ENCODE measurements at places on chromosomes 1 and 21.

DNA sequence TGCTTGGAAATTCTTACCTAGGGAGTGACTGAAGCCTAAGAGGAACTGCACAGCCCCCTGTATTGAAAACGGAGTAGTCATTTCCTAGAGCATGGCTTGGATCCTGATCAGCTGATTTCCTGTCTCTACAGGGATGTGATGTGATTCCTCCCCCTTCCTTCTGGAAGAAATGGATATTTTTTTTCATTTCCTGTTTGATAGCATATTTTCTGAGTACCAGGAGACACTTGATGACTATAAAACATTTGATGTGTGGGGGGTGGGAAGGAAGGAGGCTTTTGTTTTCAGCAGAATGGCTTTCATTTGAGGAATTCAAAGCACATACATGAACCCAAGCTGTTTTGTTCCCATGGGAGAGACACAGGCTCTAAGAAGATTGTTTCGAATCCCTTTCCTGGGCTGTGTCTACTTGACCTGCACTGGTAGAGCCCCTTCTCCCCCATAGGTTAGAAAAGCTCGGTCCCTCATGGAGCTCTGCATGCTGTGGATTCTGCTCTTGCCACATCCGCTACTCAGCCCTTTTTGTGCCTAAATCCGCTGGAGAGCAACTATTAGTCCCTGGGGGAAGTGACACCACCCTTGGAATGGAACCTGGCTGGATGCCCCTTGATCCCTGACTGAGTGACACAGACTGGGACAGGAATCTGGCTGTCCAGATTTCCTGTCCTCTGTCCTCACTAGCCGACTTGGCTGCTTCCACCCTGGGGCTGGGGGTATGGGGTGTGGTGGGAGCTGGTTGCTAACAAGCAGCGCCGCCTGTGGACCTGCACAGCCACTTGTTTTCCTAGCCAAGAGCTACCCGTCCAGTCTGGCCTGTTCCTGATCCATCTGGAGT lies 71.8 kb upstream of the MACF1 start:
- peak; percentile 75 for DNase-seq

DNA sequence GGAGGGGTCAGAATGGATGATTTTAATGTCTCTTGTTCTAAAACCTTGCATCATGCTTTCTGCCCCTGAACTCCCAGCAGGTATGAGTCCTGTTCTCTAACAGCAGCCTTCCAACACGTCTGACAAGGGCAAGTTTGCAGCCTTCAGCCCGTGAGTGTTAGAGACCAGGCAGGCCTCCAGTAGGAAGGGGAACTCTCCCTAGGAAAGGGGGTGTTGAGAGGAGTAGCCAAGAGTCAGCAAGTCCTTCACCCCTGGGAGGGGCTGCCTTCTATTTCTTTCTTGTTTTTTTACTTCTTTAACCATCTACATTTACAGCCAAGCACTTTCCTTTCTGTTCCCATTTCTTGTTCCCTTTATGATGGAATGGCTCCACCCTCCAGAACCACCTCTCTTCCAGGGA lies 14.2 kb downstream of the BATF3 start:
- DNase-seq, result no peak

DNA sequence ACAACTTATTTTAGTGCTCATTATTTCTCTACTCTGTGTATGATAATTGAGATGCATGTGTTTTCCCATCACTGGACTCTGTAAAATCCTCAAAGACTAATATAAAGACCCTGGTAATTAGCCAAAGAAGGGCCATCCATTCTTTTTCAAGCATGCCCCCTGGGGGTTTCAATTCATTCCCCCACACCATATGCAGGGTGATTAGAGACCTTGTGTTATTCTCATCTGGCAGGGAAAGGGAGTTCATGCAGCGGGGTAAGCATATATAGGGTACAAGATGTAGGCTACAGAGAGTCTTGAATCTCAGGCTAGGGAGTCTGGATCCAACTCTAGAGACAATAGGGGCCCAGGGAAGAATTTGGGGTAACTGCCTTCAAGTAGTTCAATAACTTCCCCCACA lies 166.5 kb downstream of the TNR start:
- DNase-seq, result no peak

- no peak for DNase-seq
Measured at GRCh38 chr1:20329793-20330542, 39.3 kb downstream of the VWA5B1 start.

GRCh38 chr21:17768840-17769446 lies 50.2 kb downstream of the C21orf91 start:
- no peak for DNase-seq

DNA sequence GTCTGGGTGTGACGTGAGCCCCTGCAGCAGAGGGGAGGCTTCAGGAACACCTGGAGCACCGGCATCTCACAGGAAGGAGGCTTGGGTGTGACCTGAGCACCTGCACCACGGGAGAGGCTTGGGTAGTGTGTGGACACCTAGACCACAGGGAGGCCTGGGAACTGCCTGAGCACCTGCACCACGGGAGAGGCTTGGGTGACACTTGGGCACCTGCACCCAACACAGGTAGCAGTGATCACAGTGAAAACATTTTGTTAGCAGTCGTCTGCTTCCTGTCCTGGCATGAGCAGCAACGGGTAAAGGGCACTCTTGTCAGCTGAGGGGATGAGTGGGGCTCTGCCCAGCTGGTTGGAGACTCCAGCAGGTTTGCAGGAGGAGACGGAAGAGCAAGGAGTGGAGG lies 22.4 kb downstream of the LRRC3 start:
- DNase-seq, result no peak

DNA sequence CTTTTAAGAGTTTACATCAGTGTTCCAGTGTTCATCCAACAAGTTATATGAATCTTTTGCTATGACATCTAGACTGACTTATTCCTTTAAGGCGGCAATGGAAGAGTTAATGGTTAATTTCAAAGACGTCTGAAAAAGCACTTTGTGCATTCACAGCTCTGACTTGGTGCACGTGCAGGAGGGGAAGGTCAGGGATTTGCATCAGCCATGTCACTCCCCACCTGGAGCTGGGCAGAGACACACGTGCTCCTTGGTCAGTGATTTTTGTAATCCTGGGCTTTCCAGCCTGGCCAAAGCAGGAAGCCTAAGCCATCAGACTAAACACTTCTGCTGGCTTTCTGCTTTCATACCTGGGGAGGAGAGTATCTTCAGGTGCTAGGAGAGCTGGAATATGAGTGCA lies 96.3 kb downstream of the ST3GAL3 start:
- DNase-seq, result no peak

GRCh38 chr1:87495147-87495546 lies 166.5 kb downstream of the LMO4 start:
- DNase-seq, result no peak

DNA sequence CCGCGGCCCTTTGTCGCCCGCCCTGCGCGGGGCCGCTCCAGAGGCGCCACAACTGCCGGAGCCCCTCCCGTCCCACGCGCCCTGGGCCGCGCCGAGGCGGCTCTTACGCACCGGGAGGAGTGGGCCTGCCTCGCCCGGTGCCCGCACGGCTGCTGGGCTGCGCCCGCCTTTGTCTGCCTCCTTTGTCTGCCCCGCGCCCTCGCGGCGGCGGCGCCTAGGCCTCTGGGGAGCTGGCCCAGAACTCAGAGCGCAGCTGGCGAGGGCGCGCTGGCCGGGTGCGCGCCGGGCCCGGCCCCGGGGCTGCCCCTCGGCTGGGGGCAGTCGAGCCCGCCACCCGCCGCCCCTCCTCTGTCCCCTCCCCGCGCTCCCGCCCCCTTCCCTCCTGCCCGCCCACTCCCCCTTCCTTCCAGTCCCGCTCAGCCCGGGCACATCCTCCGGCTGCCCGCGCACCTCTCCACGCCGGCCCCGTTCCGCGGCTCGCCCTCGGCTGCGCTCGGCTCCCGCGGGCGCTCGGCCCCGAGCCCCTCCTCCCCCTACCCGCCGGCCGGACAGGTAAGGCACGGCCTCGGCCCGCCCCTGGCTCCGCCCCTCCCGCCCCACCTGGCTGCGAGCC lies at the start of gene DRAXIN:
DRAXIN (plus strand) TSS at position 409 of the 613 bp plus-strand sequence. CDS start 14,549 bp downstream, outside the sequence.
- no peak for DNase-seq

GRCh38 chr1:56688522-56689026 lies 43.5 kb downstream of the PRKAA2 start:
- peak; percentile 30 for DNase-seq

GRCh38 chr21:36839123-36839522 lies 127.3 kb downstream of the HLCS start:
- DNase-seq, result no peak

- no peak for DNase-seq
Measured at GRCh38 chr1:198902655-198903054, 263.8 kb downstream of the PTPRC start.

Data from pons (tissue), 1 donor.